ENCODE measurements at places on chromosomes 4 and X.

- no peak for DNase-seq
Observed at GRCh38 chr4:2893772-2894171, 50.1 kb downstream of the ADD1 start.

- no peak for DNase-seq
Observed at GRCh38 chr4:150974750-150975149, 40.3 kb downstream of the LRBA start.

GRCh38 chr4:82084747-82085146, 289.0 kb downstream of the HNRNPD start:
- DNase-seq, result no peak

DNA sequence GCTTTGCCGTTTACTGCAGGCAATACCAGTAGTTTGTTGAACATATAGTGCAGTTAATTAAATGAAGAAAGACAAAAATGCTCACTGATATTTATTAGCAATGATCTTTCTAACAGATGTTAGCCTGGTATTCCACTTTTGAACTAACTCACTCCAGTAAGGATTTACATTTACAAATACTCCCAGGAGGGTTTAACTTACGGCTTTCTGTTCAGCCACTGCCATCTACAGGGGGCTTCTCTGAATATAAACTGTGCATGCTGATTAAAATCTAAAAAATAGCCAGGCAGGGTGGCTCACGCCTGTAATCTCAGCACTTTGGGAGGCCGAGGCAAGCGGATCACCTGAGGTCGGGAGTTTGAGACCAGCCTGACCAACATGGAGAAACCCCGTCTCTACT, 2.2 kb upstream of the SRD5A3 start:
- DNase-seq, result no peak

- DNase-seq, result no peak
Observed at GRCh38 chrX:57135287-57135686, 1.9 kb downstream of the SPIN2A start.

DNA sequence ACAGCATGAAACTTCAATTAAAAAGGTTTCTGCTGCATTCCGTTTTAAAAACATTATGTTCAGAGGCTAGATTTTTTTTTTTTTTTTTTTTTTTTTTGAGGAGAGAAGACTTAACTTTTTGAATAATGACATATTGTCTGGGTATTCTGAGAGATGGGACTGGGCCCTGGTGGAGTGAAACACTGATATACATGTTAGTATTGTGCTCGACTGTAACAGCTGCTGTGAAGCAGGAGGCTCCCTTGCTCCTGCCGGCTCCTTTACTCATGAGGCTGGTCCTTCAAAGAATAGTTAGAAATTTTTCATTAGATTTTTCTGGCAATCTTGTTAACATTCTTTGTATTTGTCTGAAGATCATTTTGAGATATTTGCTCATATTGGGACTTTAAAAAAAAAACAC, 73.3 kb downstream of the TMEM131L start:
- no peak for DNase-seq

GRCh38 chr4:25070545-25070944, 39.8 kb upstream of the LGI2 start:
- no peak for DNase-seq

DNA sequence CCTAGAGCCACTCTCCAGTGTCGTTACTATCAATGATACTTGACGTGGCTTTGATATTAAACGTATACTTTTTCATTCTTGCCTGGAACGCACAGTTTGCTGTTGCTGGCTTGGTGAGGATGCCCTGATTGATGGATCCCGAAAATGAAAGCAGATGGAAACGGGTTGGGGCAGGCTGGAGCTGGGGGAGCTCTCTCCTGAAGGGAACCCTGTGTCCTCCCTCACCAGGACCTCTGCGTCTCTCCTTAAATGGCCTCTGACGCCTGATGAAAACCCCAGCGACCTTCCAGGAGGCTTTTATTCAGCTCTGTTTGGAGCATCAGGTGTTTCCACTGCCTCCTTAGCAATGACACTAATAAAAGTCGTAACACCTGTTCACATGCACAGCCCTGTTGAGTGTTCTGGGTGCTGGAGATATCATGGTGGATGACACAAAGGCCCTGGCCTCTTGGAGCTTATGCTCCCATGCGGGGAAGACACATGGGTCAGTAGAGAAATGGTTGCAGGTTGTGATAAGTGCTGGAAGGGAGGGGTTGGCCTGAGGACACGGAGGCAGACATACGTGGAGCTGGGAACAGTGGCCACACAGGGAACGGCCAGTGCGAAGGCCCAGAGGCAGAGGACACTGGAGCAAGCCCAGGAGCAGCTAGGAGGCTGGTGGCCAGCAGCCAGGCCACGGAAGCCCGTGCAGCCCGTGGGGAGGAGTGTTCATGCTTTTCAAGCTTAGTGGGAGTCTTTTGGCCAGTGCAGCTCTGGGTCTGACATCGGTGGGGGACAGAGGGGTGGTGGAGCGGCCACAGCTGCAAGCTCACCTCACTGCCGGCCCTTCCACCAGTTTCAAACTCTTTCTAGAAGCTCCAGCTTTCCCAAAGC, 7.5 kb downstream of the MSANTD1 start:
- DNase-seq, result no peak

GRCh38 chr4:89586864-89587263, 250.1 kb downstream of the SNCA start:
- DNase-seq, result no peak

DNA sequence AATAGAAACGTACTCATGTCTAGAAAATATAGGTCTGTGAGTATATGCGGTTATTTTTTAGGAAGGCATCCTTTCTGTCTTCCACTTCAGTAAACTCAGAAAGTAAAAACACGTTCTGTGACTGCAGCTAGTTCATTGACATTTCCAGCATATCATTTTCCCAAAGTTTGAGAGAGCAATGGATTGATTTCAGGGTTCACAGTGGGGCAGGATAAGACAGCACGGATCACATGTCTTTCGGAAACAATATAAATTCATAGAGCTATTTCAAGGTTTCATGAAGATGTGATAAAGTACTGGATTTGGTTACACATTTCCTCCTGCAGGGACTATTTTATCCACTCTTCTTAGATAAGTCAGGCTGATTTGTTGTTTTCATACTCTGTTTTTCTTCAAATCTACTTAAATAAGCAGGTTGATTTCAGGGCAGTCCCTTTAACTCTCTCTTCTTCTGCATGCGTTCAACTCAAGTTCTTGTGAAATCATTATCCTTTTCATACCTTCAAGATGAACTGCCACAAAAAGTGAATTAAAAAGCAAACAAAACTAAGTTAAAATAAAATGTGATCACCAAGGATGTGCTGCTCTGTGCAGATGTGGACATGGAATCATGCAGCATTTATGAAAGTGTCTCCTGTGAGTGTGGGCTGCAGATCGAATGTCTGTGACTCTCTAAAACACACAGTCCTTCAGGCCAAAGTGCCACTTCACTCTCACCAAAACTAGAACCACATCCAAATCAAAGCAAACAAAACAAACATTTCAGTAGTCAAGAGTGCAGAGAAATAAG, 187.7 kb downstream of the UNC5C start:
- no peak for DNase-seq

Data from stimulated activated CD4-positive, alpha-beta T cell treated with anti-CD3 and anti-CD28 coated beads, Interleukin-15, amount 100 ng/mL, for 24 hours (primary cell).